ENCODE measurements at places on chromosomes 13 and 19.

DNA sequence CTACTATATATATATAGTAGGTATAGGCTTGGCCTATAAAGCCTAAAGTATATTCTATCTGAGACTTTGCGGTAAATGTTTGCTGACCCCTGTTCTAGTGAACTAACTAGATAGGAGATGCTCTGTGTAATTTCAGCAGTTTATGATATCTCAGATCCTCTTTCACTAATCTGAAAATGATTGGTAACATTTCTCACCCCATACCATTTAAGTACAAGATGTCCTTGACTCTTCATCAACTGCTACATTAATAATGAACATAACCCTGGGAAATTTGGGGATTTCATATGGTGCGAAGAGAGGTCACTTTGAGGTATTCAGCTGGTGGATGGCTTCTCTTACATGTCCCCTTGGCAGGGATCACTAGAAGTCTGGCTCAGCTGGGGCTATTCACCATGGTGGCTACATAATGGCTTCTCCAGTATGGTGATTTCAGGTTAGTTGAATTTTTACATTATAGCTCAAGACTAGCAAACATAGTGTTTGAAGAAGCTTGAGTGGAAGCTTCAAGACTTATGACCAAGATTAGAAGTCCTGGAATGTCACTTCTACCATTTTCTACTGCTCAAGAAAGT is 103.6 kb upstream of the MYCBP2 start:
- no peak for DNase-seq

DNA sequence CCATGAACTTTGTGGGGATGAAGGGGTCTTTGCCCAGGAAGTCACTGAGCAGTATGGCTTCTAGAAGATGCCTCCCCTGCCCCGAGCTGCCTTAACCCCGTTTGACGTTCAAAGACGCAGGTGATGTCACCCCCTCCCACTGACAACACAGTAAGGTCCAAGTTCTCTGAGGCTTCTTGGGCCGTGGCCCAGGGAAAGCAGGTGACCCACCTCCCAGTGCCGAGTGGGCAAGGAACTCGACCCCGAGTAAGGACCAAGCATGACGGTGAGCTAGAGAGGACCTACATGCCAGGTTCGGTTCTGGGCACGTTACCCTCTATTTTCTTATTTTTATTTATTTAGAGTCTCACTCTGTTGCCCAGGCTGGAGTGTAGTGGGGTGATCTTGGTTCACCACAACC is 81.3 kb downstream of the SLC6A16 start:
- no peak for DNase-seq

DNA sequence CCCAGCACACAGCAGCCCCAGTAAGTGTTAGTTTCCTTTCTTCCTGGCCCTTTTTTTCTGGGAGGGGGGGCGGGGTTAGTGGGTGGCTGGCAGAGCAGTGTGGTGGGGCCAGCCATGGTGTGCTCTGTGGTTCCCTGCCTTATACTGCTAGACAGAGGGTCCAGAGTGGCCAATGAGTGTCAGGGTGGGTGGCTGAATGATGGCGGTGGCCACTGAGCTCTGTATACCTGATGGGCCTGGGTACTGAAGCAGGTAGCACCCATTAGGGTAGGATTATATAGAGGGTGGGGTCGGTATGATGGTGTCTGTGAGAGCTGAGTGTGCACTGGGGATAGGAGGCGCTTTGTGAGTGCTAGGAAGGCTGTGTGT is 13.8 kb downstream of the CIC start:
- DNase-seq = no peak

- no peak for DNase-seq
Observed at GRCh38 chr13:71727662-71728061, 139.3 kb downstream of the DACH1 start.

DNA sequence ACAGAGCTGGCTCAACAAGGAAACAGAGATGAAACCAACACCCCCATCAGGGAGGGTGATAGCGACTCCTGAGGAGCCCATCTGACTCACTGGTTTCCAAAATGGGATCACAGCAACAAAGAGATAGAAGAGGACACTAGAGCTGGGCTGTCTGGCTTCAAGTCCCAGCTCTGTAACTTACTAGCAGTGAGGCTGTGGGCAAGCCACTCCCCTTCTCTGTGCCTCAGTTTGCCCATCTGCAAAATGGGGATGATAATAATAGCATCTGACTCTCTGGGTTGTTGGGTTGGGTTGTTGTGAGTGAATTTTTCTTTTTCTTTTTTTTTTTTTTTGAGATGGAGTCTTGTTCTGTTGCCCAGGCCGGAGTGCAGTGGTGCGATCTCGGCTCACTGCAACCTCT is 14.3 kb downstream of the IGSF23 start:
- DNase-seq = no peak

Measured in amniotic stem cell (primary cell).